HTR-8/SVneo (cell line): ENCODE measurements at places on chromosomes 1 and 21.

DNA sequence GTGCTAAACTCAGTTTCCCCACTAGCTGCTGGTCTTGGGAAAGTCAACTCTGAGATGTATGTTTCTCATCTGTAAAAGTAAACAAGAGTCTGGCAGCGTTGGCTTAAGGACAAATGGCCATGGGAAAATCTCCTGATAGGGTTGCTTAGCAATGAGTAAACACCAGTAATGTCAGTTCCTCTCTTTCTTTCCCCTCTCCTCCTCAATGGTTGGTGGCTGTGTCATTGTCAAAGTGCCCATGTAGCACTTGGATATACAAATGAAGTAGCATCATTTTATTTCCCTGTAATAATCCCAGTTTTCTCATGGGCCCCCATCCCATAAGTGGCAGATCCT, 2.2 kb upstream of the FYB2 start:
- no peak for DNase-seq

- no peak for DNase-seq
Measured at GRCh38 chr1:160238408-160238807, 23.9 kb downstream of the DCAF8 start.

GRCh38 chr1:220527908-220528678, at the start of gene MARK1:
TSS of gene MARK1 (plus strand) at chr1:220528136. CDS start at chr1:220528823, 687 bp downstream.
- no peak for DNase-seq

DNA sequence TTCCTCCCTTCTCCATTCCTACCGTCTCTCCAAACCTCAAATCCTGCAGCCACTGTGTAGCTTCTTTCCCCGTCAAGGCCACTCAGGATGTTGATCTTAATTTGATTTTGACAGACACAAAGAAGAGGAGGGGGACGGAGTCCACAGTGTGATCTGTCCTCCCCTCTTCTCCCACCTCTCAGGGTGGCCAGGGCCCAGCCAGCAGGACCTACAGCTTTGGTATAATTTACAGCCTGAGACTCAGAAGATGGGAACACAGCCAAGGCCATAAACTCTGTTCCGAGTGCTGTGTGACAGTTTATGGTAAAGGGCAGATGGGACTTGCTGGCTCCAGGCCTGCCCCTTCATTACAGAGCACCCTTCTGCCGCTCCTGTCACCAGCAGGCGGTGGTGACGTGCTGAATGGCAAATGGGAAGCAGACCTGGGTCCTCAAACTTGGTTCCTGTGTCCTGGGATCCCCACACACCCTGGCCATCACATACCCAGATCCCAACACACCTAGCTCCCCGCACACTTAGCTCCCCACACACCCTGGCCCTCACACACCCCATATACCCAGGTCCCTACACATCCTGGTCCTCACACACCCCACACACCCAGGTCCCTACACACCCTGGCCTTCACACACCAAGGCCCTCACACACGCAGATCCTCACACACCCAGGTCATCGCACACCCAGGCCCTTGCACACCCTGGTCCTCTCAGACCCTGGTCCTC, 71.6 kb downstream of the CD2 start:
- DNase-seq = no peak

GRCh38 chr1:39590546-39590945, 14.0 kb upstream of the PABPC4 start:
- DNase-seq = no peak

- peak; percentile 15 for DNase-seq
Measured at GRCh38 chr1:162276493-162276892, 100.2 kb downstream of the SPATA46 start.

GRCh38 chr1:98924977-98925376, 79.7 kb downstream of the PLPPR5 start:
- no peak for DNase-seq

GRCh38 chr1:183444243-183444642, 26.1 kb upstream of the NMNAT2 start:
- DNase-seq = no peak

- DNase-seq = no peak
Measured at GRCh38 chr1:10760566-10761502, 35.6 kb downstream of the CASZ1 start.
